ENCODE measurements at places on chromosomes 13 and 19.

DNA sequence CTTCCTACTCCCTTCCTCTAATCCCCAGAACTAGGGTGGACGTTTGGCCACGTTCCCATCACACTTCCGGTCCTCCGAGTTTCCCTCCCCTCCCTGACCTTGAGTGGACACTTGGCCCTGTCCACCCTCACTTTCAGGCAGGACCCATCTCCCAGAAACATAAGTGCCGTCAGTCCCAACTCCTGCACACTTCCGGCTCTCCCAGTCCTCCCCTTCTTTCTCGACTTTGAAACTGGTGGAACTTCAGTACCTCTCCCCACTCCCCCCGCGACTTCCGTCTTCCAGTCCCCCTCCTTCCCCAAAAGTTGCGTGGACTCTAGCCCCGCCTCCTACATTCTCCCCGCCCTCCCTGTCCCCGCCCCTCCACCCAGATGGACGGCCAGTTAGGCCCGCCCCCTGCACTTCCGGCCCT is 278 bp upstream of the ZNF274 start:
- DNase-seq = no peak

GRCh38 chr13:99129951-99130350 is 70.7 kb upstream of the UBAC2 start:
- DNase-seq = no peak

DNA sequence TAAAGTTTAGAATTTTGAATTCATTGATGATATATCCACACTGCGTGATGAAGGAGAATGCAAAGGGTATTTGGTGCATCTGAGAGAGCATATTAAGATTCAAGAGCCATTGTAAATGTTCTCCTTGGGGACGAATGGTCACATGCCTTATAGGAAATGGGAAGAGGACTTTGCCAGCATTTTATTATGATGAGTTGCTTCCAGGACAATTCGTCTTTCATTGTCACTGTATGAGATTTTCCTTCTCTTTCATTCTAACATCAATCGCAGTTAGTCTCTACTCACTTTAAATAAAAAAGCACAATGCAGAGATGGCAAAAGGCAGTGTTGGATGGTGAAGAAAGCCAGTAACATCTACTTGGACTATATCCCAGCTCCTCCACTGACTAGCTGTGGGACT is 21.4 kb downstream of the WDFY2 start:
- no peak for DNase-seq

DNA sequence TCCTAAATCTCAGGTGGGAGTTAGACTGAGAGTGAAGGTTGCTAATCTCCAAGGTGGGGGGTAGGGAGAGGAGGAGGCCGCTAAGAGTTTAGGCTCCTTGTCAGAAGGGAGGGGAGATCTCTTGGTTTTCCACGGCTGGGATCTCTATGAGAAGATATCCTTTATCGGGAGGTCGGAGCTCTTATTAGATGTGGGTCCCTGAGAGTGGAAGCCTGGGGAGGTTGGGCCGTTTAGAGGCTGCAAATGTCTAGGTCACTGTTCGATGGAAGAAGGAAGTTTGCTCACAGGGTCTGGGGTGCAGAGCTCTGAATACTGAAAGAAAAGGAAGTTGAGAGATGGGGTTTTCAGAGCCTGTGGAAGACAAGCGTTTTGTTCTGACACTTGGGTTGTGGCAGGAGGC is 3.8 kb downstream of the MYADM start:
- DNase-seq = no peak

DNA sequence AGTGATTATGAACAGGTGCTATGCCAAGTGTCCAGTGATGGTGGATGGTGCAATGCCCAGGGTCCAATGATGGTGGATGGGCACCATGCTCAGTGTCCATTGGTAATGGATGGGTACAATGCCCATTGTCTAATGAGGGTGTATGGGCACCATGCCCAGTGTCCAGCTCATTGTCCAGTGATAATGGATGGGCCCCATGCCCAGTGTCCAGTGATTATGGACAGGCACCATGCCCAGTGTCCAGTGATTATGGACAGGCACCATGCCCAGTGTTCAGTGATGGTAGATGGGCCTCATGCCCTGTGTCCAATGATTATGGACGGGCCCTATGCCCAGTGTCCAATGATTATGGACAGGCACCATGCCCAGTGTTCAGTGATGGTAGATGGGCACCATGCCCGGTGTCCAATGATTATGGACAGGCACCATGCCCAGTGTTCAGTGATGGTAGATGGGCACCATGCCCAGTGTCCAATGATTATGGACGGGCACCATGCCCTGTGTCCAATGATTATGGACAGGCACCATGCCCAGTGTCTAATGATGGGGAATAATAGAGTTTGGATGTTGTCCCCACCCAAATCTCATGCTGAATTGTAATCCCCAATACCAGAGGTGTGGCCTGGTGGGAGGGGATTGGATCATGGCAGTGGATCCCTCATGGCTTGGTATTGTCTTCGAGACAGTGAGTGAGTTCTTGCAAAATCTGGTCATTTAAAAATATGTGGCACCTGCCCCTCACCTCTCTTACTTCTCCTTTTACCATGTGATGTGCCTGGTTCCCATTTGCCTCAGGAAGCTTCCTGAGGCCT is 87.8 kb downstream of the ANKRD10 start:
- no peak for DNase-seq

DNA sequence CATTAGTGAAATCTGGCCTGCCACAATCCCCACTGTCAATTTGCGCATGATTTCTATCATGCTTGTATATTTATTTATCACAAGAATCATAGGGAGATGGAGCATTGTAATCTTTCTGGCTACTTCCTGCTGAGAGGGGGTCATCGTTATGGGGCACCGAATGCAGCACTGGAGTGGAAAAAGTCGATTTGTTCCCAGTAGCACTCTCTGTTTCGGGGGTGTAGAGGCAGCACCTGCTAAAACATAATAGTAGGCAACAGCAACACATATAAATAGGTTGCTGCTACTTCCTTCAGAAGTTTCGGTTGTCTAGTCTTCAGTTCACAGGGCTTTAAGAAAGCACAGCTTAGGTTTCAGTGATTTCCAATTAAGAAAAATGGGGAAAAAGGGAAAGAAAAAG is 23.4 kb upstream of the CEACAM21 start:
- no peak for DNase-seq

GRCh38 chr13:97986835-97987234 is 33.4 kb downstream of the IPO5 start:
- no peak for DNase-seq

DNA sequence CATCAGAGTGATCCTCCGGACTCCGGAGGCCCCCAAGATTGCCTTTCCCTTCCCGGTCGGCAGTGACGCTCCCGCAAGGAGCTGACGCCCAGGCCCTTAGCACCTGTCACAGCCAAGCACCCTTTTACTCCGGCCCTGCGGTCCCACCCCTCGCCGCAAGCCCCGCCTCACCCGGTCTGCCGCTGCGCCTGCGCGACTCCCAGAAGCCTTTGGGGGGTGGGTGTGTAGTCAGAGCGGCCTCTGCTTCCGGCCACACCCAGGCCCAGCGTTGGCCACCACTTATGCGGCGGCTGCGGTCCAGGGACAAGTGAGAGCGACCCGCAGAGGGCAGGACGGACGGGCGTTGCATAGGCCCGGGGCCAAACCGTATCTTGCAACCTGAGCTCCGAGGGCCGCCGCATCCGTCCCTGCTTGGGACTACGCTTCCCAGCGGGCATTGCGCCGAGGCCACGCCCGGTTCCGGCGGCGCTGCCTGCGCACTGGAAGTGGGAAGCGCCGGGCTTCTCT is 441 bp upstream of the ZFP28 start:
- peak; percentile 72 for DNase-seq

GRCh38 chr13:18959996-18960395 is 221.6 kb downstream of the TUBA3C start:
- no peak for DNase-seq

GRCh38 chr13:24381541-24382265 is 72.3 kb downstream of the C1QTNF9 start:
- DNase-seq = no peak

DNA sequence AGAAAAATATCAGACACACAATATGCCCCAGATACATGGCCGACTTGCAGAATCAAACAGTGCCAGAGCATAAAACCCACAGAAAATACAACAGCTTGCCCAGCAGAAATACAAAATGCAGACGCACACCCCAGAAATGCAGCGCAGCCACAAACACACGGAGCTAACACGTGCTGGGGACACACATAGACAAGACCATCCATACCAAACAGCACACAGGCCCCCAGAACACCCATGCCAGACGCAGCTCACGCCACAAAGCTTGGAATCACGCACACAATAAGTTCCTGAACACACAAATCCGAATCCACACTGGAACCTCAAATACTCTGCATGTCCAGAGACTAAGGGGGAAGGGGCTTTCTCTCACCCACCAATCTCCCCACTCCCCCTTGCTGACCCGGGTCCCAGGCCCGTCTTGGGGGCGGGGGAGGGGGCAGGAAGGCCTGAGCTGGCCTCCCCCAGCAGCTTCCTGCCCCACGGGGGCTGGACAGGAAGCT is 17.2 kb downstream of the CCDC97 start:
- no peak for DNase-seq

DNA sequence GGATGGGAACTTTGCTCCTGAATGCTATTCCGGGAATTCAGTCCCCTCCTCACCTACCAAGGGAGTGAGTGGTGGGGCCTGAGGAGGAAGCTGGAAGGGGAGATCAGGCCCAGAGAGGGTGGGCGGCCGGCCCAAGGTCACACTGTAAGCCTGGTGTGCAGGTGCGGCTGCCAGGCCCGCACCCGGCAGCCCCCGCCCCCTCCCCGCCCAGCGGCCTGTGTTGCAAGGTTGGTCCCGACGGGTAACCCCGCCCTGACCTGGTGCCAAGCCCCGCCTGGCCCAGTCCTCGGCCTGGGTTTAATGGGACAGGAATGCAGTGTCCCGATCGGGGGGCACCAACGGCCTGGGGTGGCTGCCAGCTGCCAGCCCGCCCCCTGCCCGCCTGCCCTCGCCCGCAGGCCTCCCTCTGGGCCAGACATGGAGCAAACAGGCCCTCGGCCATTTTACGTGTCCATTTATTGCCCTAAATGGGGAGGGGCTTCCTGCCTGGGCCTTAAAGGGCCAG is 5.5 kb downstream of the ZBTB7A start:
- DNase-seq = no peak

DNA sequence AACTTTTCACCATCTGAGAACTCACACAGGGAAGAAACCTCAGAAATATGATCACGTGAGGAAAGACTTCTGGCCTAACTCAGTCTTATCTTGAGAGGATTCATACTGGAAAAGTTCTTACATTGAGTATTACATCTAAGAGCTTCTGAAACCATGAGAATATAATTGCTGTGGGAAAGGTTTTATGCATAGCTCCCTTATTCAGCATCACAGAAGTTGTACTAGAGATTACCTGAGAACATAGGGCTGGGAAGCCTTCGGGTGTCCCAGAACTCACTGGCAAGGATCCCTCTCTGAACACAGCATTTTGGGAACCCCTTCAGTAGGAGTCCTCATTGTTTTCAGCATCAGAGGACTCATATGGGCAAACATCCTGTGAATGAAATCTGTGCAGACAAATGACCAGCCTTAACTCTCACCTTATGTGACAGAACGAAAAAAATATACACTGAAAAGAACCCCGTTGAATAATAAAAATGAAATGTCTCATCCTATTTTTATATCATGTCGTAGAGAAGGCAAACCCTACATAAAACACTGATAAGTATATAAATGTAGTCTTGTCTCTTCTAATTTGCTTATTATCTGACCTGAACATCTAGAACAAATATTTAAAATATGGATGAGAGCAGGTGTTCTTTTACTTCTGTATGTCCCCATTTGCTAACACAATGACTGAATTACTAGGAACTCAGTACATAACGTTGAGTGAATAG is 14.2 kb downstream of the ZNF274 start:
- DNase-seq = no peak

DNA sequence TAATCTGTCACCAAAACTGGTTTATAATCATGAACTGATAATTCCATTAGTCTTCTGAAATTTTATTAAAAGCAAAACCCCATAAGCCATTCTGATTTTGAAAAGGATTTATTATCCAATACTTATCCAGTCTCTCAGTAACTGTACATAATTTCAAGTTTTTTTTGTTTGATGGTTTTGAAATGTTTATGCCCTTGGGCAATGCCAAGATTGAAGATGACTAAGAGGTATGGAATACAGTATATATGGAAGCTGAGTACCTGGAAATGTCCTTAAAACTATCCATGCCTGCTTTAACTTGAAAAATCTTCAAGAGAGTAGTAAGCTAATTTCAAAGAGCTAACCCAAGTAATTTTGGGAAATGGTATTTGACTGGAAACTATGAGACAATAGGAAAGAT is 1.8 kb upstream of the NEK5 start:
- DNase-seq = no peak

- DNase-seq = no peak
Measured at GRCh38 chr13:26742691-26743358, 17.8 kb downstream of the GPR12 start.

GRCh38 chr13:107079423-107080049 is 511.6 kb upstream of the ARGLU1 start:
- DNase-seq = no peak

- DNase-seq = no peak
Measured at GRCh38 chr13:31485183-31485582, 254.1 kb upstream of the RXFP2 start.

DNA sequence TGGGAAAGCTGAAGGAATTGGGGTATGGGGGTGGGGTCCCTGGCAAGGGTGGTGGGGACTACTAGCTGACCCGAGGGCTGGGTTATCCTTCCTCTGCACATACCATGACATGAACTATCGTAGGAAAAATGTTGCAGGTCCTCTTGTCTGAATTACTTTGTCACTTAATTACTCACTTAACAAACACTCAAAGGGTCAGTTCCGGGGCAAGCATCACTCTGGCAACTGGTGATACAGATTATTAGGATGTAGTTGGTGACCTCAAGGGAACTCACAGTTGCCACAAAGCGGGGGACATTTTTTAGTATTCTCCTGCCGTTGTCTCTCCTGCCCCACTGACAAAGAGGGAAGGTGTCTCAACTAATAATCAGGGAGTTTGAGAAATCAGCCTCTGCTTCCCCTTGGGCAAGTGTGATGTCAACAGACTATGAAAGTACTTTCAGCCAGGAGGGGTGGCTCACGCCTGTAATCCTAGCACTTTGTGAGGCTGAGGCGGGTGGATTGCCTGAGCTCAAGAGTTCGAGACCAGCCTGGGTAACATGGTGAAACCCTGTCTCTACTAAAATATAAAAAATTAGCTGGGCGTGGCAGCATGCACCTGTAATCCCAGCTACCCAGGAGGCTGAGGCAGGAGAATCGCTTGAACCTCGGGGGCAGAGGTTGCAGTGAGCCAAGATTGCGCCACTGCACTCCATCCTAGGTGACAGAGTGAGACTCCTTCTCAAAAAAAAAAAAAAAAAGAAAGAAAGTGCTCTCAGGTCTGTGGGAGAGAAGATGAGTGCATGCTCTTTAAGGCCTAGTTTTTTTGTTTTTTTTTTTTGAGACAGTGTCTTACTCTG is 10.3 kb downstream of the DNAJB1 start:
- no peak for DNase-seq

- no peak for DNase-seq
Measured at GRCh38 chr19:4847190-4847973, 15.9 kb upstream of the TICAM1 start.
